ENCODE measurements at places on chromosomes 3 and 15. TPM values are rescaled to one million over a fixed set of nuclear protein-coding genes. Genes with fewer than 3 reads are reported as not detected.

The PYGO1 gene
- not detected for total RNA-seq

The SAMMSON gene
- total RNA-seq, result not detected

The HRG gene
- not detected for total RNA-seq

The ADAMTS7 gene
- not detected for total RNA-seq

The AHSG gene
- total RNA-seq, result not detected

The SCAANT1 gene
- not detected for total RNA-seq

The KLF15 gene
- not detected for total RNA-seq

The KIF23 gene
- total RNA-seq, result 48.9 TPM

The CFAP91 gene
- not detected for total RNA-seq

The DYNC1LI1 gene
- total RNA-seq, result 25.7 TPM

The CMTM6 gene
- 47.5 TPM for total RNA-seq

The GPR62 gene
- total RNA-seq, result not detected
